ENCODE measurements at places on chromosomes 2 and 18. TPM values are rescaled to one million over a fixed set of nuclear protein-coding genes. Genes with fewer than 3 reads are reported as not detected.

- no peak for DNase-seq
Observed at GRCh38 chr2:239576784-239577685, 176.2 kb upstream of the HDAC4 start.

DNA sequence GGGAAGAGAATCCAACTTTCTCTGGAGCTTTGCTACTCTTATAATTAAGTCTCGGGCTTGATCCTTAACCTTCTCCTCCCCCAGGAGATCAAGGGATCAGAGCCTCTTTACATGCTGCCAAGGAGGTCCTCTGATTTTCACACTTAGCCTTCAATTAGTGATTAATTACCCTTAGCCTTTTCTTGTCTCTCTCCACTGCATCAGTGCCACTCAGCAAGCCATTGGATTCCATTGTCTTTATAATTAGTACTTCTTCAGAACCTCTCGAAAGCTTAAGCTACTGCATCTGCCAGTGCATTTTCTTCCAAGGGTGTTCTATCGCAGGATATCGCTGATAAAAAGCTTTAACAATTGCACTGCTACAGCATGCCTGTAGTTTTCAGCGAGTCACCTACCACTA lies 477.0 kb upstream of the MEIS1 start:
- no peak for DNase-seq

GRCh38 chr2:238407566-238407965 lies 19.2 kb upstream of the ASB1 start:
- no peak for DNase-seq

DNA sequence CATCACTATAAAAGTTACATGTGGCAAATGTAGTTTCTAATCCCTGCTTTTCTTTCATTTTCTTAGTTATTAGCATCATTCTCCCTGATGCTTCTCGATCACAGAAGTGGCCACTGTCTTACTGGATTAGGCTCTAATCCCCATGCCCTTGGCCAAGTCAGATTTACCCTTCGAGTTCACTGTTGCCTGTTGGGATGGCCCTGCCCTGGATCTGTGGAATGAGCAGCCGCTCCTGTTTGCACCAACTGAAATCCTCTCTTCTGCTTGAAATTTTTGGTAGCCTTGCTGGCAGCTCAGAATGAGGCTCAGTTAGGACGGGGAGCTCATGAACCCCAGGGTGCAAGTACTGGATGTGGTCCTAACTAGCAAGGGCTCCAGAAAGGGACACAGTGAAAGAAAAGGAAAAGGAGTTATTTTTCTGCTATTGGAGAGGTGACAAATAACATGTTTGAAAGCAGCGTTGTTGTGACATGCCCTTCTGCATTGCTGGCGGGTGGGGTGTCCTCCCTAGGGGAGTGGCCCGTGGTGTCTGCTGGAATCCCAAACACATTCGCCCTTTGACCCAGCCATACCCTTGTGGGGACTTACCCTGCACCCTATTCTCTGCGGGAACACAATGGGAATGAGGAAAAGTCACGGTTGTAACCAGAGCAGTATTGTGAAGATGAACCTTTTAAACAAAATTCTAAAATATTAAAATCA lies 34.5 kb downstream of the RBFA start:
- DNase-seq, result no peak

DNA sequence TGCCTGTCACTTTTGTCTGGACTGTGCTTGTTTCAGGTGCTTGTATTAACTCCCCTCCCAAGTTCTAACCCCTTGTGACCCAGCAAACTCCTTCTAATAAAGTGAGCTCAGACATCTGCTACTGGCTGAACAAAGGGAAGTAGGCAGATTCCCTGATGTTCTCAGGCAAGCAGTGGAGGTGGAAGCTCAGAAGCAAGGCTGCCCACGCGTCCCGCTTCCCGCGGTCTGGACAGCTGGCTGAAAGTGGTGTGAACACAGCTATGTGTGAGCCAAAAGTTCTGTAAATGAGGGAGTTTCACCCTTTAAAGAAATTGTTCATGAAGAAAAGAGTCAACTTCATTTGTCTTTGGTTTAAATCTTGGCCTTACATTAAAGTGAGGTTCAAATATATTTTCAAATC lies 40.0 kb downstream of the NAPG start:
- no peak for DNase-seq

GRCh38 chr2:232341061-232341738 lies 37.4 kb upstream of the ALPP start:
- DNase-seq, result no peak

DNA sequence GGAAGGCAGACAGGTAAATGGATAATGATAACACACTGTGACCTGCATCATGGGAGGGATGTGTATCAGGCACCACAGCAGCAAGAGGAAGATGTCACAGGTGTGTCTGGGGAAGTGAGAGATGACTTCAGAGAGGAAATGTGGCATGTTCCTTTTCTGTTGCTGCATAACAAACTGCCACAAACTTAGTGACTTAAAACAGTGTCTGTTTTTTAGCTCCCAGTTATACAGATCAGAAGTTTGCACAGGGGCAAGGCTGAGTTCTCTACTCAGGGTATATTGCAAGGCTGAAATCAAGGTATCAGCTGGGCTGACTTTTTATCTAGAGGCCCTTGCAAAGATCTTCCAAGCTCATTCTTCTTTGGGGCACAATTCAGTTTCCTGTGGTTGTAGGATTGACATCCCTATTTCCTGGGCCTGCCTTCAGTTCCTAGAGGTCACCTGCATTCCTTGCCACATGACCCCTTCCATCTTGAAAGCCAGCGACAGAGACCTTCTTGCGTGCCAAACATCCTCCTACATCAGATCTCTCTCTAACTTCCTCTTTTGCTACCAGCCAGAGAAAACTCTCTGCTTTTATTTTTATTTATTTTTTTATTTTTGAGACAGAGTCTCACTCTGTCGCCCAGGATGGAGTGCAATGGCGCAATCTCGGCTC lies 2.1 kb upstream of the MAP3K2 start:
- DNase-seq, result no peak

DNA sequence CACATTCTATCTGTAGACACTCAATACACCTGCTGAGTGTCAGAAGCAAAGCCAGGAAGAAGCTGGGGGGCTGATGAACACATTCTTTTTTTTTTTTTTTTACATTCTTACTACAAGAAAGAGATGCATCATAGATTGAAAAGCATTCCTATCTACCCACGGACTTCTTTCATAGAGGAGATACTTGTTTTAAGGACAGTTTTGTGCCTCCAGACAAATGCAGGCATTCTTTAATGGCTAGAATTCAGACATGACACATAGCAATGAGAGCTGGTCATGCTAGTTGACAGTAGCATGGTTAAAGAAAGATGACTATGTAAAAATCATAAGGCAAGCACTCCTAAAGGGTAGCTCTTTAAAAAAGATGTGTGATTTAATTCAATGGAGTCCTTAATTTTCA lies 110.2 kb downstream of the EPHA4 start:
- no peak for DNase-seq

DNA sequence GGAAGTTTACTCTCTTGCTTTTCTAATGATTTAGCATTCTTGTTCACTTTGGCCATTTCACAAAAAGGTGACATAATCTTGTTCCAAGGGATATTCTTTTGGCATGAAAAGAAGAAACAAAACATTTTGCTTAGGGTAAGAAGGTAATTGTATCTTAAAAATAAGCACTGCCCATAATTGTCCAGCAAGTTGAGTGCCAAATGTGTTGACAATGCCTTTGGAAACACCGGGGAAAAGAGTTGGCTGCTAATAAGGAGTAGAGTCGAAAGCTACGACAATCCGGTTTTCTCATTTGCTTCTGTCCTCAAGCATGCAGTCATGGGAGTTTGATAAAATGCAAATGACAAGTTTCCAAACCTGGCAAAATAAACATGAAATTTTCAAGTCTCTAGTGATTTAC lies 27.3 kb downstream of the ITGAV start:
- DNase-seq, result no peak

DNA sequence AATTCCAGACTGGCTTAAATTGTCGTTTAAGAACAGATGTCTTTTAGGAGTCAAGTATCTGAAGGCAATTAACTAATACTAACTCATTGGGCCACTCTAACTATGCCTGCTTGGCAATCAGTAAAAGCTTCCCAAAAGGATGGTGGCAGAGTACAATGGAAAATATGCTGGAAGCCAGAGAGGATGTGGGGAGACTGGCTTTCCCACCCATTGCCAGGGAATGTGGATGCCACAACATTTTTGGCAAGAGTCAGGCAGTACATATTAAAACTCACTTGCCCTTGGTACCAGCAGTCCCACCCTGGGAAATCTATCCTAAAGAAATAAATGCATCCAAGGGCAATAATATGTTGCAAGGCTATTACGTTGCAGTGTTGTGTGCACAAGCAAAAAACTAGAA lies 74.0 kb upstream of the FZD7 start:
- DNase-seq, result no peak

DNA sequence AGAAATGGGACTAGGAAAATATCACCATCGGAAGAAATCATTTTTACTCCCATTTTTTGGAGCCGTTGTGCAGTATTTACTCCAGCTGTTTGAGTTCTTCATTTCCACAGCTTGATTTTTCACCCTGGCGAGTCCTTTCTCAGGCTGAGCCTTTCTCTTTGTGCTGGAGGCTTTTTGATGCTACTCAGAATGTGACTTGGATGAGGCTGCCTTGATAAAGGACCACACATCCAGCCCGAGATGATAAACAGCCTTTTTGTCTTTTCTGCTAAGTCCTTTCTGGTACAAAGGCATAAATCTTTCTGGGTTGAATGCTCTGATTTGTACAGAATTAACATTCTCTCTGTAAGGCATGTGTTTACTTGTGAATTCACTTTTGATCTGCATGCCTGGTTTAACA lies 17.6 kb upstream of the CTDP1 start:
- no peak for DNase-seq

DNA sequence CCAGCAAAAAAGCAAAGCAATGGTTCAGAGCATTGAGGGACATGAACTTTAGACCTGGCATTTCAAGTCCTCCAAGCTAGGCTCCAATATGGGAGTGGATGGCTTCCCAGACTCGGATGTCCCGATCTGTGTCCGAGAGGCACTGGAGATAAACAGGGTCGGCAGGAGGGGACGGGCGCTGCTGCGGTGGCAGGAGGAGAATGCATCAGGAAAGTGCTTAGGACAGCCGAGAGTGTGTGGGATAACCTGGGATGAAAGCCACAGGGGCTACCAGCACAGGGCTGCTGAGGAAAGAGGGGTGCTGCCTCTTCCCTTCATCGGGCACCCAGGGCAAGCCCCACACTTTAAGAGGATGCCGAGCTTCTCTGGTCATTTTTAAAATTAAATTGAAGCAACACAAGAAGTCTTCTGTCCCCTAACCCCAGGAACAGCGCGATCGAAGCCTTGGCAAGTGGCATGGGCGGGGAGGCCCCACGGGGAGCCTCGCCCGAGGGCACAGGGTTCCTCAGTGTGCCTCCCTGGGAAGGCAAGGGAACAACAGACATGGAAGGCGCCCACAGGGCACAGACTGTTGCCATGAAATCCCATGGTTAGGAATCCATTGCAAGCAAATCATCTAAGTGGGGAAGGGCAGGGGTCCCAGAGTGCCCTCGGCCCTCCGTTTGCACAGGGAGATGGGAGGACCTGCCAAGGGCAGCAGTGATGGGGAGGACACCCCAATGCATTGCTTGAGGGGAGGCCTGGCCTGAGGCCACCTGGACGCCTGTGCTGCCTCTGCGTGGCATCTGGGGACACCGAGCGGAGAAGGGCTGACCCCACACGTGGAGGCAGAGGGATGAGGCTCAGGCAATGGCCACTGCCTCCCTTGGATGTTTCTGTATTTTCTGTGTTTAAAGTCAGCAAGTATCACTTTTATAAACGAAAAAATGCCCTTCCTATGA lies 78.5 kb upstream of the GPC1 start:
- DNase-seq, result no peak

- DNase-seq, result no peak
Observed at GRCh38 chr2:50866626-50867025, 165.3 kb downstream of the NRXN1 start.

GRCh38 chr2:157691131-157691530 lies 62.5 kb upstream of the ACVR1C start:
- DNase-seq, result no peak

DNA sequence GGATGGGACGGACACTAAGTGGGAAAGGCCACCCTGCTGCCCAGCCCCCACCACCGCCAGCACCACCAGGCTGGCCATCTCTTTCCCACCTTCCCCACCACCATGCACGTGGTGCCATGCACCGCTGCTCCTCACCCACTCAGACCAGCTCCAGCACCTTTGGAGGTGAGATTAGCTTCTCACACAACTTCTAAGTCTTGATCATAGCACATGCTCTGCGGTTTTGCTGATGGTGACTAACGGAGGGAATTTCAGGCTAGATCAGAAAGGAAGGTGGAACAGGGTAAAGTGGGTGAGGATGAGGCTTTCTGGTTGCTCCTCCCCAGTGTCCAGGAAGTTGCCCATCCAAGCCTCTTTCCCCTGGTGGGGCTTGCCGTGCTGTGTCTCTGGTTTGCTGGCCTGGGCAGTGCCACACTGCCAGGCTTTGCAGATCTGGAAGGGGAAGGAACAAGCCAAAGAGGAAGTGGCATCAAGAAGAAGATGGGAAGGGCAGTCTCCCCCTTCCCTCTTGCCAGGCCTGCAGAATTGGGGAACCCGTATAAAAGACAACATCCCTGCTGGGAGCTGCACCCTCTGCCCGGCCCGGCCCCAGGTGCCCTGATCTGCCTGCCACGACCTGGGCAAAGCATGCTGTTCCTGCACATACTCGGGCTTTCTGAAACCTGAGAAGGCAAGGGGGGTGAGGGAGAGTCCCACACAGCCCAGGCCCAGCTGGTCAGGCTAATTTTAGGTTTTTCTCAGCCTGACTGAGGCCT lies 44.3 kb upstream of the CAB39 start:
- DNase-seq, result no peak

DNA sequence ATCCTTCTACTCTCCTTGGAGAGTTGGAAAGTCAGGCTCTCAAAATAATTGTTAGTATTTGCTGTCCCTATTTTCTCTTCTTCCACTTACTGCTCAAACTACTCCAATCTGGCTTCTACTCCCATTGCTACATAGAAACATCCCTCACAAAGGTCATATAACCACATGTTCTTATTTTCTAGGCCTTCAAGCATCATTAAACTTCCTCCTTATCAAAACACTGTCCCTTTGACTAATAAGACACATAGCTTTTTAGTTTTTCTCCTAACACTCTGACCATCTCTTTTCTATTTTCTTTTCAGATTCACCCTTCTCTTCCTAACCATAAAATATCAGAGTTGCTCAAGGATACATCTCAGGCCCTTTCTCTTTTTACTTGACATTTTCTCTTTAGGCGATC lies 148.3 kb downstream of the MBD2 start:
- DNase-seq, result no peak

GRCh38 chr18:31549416-31549815 lies 42.3 kb upstream of the TTR start:
- DNase-seq, result no peak

- no peak for DNase-seq
Observed at GRCh38 chr2:181516992-181517391, 59.8 kb downstream of the ITGA4 start.

- DNase-seq, result no peak
Observed at GRCh38 chr2:134406736-134407135, 152.9 kb downstream of the MGAT5 start.

Gene NEU2
- total RNA-seq, result not detected

Gene CNGA3
- total RNA-seq, result not detected

Gene CD28
- 0.30 TPM for total RNA-seq

Gene PCARE
- not detected for total RNA-seq

Gene SCYGR6
- not detected for total RNA-seq

Gene IL1F10
- total RNA-seq, result not detected

Gene AMER3
- 0.79 TPM for total RNA-seq

Gene KCTD1
- 6.8 TPM for total RNA-seq

Gene FOXD4L1
- total RNA-seq, result 0.73 TPM

Gene SLC14A1
- total RNA-seq, result not detected

Gene INPP5D
- not detected for total RNA-seq

Gene RUFY4
- not detected for total RNA-seq

Gene ANXA4
- 92.0 TPM for total RNA-seq

Data from Caco-2 (cell line).